NCI-H460 (cell line): ENCODE measurements at places on chromosomes 4 and X.
A peak's percentile ranks its signal among the peaks of the same experiment; 100 is the strongest.

DNA sequence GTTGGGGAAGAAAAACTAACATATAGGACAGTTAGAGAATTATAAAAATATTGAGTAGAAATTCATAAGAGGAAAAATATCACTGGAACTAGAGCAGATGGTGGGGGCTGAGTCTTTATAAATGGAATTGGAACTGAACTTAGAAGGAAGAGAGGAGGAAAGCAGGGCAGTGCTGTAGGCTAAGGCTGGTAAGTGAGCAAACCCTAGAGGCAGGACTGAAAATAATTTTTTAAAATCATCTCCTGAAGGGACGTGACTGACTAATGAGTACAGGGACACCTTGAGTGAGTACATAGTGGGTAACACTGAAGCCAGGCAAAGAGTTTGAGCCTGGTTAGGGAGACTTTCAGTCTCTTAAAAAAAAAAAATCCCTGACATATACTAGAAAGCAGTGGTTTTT lies 63.3 kb downstream of the GALNT7 start:
- DNase-seq: no peak

DNA sequence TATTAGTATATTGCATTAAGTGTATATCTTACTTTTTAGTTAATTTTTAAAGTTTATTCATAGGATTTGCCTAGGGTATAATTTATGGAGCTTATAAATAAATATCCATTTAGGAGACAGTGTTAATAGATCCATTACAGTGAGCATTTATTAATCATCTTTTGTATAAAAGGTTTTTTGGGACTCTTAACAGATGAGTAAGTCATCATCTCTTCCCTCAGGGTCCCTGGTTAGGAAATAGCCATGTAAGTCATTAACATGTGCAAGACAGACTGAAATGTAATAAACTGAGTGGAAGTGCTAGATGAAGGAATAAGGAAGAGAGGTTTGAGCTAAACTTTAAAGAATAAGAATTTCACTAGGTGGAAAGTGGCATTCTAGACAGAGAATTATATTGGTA lies 69.2 kb downstream of the PAQR3 start:
- DNase-seq: no peak

GRCh38 chr4:105149771-105150170 lies 3.1 kb downstream of the TET2 start:
- no peak for DNase-seq

DNA sequence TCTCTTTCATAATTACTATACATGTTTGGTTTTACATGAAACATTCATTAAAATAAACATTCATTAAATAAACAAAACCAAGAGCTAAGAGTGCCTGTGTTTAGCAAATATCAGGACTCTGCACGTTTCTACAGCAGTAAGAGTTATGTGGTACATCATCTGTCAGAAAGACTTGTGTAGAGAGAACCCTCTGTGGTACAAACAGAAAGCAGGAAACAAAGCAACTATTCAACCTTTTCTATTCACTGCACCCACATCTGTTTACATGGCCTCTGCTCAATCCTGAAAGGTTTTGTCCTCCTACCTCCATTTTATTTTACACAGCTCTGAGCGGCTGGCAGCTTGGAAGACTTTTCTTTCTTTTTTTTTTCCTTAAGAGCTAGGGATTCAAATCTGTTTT lies 90.7 kb upstream of the PCDH18 start:
- no peak for DNase-seq

DNA sequence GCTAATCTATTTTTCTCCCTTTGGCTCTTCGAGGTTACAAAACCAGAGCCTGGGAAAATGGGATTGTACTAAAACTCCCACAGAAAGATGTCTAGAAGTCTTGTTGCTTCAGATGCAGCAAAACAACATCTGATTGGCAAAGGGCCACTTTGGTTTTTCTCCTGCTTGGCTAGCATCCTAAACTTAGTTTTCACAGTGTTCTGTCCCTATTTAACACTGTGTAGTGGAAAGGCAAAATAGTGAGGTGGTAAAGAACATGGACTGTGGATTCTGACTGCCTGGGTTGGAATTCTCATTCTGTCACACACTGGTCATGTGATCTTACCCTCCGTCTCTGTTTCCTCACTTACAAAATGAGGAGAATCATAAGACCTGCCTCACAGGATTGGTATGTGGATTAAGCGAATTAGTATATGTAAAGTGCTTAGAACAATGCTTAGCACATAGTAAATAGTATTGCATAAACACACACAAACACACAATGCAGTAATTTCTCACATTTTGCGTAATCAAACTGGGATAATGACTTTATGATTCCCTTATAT lies 23.5 kb downstream of the TIGD2 start:
- DNase-seq: peak; percentile 31
